OCI-M1 (cell line): ENCODE measurements at places on chromosomes 16 and 17.

DNA sequence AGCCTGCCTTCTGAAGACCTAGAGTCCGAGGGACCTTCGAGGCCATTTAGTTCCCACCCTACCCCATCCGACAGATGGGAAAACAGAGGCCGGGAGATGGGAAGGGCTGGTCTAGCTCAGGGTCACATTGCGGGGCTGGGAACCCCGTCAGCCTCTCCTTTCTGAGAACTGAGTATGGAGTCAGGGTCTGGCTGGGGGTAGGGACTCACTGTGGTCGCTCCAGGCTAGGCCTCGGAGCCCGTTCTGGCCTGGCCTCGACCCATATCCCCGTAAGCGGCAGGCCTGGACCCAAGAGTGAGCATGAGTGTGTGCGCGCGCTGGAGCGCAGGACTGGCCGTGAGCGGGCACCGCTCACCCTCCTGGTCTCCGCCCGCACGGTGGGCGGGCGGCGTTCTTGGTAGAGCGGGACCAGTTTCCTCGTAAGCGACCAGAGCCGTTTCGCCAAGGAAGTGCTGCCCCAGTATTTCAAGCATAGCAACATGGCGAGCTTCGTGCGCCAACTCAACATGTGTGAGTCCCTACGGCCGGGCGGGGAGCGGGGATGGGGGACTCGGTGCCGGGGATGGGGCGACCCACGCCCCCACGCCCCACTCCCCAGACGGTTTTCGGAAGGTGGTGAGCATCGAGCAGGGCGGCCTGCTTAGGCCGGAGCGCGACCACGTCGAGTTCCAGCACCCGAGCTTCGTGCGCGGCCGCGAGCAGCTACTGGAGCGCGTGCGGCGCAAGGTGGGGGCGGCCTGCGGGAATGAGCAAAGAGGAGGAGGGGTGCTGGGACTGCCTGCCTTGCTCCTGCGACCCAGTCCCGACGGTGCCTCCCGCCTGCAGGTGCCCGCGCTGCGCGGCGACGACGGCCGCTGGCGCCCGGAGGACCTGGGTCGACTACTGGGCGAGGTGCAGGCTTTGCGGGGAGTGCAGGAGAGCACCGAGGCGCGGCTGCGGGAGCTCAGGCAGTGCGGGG lies 855 bp downstream of the HSF4 start:
- no peak for DNase-seq

- DNase-seq, result no peak
Observed at GRCh38 chr17:61452301-61453290, at the start of gene TBX4. TSS of gene TBX4 (plus strand) at chr17:61452422. CDS start at chr17:61456491, 4,069 bp downstream.

- no peak for DNase-seq
Observed at GRCh38 chr16:35208001-35208935, 1748.9 kb downstream of the TP53TG3F start.

DNA sequence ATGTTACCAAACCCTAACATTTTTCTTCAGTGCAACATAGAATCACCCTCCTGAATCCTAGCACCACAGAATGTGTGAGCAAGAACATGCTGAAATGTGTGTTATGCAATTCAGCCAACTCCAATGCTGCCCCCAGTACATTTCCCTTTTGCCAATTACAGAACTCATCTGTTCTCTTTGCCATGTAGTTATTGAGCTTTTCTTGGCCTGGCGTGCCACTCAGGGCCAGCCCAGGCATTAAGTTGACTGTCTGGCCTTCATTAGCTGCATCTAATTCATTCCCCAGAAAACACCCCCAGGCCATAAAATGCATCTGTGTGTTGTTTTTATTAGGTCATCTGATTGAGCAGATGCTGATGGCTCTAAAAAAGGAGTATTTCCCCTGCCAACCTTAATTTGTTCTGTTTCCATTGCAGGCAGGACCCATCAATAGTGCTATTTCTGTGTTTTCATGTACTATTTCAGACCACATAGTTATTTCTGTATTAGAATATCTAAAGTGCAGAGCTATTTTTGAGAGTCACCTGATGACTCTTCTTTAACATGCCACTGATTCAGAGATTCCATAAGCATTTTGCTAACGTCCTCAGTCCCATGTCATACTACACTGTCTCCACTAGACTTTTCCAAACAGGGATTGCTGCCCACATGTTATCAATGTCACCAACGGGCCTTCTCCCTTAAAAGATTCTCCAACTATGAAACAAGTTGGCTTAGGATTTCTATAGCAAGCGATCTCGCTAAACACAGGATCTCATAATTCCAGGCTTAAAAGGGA lies 969.7 kb downstream of the CDH11 start:
- no peak for DNase-seq

- peak; percentile 55 for DNase-seq
Observed at GRCh38 chr17:68698746-68699145, 97.6 kb upstream of the FAM20A start.

- DNase-seq, result peak; percentile 4
Observed at GRCh38 chr17:73480740-73481139, 163.5 kb downstream of the SDK2 start.

- peak; percentile 24 for DNase-seq
Observed at GRCh38 chr17:20189302-20189701, 180.1 kb downstream of the SPECC1 start.

DNA sequence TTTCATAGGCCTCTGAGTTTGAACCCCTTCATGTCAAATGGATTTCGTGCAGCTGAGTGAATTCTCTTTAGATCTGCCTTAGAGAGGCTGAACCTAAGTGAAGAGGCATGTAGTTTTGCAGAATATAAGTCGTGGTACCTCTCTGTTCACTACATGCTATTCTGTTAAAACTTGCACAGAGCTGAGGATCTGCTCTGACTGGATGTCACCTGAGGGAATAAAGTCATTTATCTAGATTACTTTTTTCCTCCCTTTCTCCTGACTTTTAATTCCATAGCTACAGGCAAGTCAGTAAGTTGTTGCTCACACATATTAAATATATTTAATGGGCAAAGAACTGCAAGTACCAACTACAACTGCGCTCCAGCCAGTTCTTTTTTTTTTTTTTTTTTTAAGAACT lies 64.7 kb downstream of the WNT3 start:
- DNase-seq, result no peak

GRCh38 chr16:16063683-16064082 lies 114.3 kb downstream of the ABCC1 start:
- peak; percentile 22 for DNase-seq

GRCh38 chr17:20010099-20010863 lies 1.1 kb downstream of the SPECC1 start:
- peak; percentile 91 for DNase-seq

GRCh38 chr17:68542698-68543463 lies 30.7 kb downstream of the PRKAR1A start:
- no peak for DNase-seq

DNA sequence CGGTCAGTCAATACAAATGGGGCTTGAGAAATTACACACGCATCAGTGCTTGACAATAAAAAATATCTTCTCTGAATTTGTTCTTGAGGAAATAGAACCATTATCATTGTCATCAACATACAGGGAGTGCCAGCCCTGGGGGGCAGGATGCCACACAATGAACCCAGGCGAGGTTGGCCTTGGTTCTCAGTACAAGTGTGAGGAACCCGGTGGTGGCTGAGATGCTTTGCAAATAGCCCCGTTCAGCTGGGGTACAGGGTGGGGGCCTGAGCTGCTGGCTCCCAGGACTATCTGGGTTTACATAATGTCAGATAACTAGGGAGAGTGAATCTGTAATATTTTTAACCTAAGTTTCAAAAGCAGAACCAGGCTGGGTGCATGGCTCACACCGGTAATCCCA lies 112.8 kb upstream of the CDC42EP4 start:
- DNase-seq, result no peak

DNA sequence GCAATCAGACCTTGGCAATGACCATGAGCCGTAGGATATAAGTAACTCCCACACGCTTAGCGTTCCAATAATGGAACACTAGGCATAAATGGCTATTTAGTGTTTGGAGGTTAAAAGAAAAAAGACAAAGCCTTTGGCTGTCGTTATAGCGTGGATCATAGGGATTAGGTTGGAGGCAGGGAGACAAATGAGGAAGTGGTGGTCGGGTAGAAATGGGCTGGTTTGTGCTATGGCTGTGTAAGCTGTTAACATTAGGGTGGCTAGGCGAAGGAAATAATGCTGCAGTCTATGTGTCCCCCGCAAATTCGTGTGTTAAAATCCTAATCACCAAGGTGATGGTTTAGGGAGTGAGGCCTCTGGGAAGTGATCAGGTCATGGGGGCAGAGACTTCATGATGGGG lies 120.4 kb upstream of the IRX6 start:
- DNase-seq, result peak; percentile 11

DNA sequence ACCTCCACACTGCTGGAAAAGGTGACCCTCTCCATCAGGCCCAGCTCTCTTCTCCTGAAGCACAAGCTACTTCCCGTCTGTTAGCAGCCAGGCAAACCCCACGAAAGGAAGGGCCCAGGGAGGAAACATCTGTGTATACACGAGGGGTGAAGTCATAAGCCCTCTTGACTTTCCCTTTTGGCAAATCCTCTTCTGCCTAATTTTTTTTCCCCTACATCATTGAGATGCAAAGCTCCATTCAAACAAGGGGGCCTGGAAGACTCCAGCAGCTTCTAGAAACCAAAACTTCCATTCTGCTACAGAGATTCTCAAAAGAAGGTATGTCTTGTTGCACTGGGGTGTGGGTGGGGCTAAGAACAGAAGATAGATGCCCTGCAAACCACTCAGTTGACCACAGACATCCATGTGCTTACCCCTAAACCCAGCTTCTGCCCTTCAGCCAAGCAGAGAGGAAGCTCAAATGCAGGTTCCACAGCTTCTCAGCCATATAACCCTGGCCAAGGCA lies 145.6 kb upstream of the RCVRN start:
- no peak for DNase-seq

DNA sequence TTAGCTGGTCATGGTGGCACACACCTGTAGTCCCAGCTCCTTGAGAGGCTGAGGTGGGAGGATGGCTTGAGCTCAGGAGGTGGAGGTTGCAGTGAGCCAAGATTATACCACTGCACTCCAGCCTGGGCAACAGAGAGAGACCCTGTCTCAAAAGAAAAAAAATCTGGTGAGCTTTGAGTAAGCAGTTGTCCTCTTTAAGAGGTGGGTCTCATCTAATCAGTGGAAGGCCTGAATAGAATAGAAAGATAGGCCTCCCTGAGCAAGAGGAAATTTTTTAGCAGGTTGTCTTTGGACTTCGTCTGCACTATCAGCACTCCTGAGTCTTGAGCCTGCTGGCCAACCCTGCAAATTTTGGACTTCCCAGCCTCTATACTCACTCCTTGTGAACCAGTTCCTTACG lies 266.0 kb upstream of the ZFHX3 start:
- DNase-seq, result no peak

DNA sequence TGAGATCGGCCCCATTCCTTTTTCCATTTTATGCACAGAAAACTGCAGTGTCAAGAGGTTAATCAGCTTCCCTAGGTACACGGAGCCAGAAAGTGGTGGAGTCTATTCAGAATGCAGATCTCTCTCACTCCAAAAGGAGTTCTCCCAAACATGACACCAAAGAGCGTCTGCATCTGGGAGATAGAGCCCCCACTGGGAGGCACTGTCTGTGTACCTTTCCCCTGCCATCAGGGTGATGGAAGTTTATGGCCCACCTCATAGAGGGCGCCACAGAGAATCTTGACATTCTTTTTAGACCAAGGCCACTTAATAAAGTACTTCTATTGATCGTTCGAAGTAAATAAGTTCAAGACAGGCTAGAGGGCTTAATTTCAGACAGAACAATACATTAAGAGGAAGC lies 493.7 kb upstream of the ERCC4 start:
- peak; percentile 7 for DNase-seq

- no peak for DNase-seq
Observed at GRCh38 chr16:14335297-14335696, 264.2 kb downstream of the MRTFB start.

- no peak for DNase-seq
Observed at GRCh38 chr17:46883871-46884520, 32.6 kb downstream of the WNT9B start.

DNA sequence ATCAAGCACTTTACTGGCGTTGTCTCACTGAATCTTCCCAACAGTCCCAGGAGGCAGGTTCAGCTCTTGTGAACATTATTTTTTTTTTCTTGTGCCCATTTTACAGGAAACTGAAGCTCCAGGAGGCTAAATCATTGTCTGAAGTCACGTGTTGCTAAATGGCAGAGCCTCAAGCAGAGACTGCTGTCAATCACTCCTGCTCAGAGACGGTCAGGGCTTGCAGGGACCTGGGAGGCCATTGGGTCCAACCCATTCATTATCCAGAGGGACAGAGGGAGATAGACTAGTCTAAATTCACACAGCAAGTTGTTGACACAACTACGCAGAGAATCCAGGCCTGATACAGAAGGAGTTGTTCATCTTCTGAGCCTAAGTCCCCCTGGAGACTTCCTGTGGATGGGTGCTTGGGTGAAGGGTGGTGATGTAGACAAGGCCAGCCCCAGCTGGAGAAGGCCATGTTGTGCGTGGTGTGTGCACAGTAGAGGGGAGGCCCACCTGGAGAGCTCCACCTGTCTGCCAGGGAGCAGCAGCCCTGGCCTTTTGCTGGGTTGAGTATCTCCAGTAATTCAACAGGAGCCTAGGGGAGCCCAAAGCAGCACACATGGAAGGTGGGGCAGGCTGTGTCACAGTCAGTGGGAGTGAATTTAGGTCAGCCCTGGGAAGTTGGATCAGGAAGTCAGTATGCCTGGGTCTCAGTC lies 24.3 kb upstream of the C1QL1 start:
- no peak for DNase-seq

DNA sequence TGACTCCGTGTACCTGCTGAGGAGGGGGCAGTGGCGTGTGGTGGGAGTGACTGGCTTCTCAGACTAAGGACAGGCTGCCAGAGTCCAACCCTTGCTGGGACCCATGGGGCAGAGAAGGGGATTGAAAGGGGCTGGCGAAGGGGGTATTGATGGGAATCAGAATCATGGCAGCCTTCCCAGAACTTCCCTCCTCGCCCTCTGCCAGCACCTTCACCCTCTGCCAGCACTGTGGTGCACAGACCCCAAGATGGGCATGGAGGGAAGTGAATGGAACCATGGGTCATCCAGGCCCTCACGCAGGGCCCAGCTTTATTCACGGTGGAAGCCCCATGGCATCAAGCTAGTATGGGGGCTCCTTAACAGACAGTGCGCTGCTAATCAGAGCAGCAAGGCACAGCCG lies 76.8 kb downstream of the IRX5 start:
- no peak for DNase-seq

DNA sequence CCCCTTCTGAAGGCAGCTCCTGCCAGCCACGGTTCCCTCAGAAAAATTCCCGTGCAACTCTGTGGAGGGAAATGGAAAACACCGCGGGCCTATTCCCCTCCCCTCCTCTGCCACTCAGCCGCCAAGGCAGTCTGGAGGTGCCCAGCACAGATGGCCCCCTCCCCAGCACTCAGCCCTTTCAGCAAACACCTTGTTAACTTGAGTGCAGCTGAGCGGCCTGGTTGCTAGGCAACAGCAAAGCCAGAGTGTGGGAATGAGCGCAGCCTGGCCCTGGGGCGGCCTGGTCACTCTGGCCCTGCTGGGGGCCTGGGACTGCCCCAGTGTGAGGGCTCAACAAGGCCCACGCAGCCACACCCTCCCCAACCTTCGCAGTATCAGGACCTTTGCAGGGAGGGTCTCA lies 32.8 kb downstream of the CACNA1G start:
- DNase-seq, result no peak

DNA sequence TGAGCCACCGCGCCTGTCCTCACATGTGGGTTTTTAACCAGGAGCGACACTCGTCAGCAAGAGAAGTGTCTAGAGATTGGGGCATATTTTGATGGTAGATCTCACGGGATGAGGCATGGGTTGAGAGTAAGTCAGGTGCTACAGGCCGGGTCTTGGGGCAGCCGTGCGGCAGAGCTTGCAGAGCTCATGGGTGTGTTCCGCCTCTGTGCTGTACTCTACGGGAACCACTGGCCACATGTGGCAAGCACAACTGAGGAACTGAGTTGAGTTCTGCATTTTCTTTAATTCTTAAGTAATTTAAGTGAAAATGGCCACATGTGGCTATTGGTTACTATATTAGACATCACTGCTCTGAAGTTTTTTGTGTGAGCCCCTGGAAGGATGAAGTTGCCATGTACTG lies 9.6 kb downstream of the CLUAP1 start:
- no peak for DNase-seq
